Adrenal gland (tissue), 19 donors: ENCODE measurements at places on chromosomes 3 and 15. TPM values are rescaled to one million over a fixed set of nuclear protein-coding genes. Genes with fewer than 3 reads are reported as not detected.

The TAGLN3 gene
- 52.1 TPM for polyA plus RNA-seq

The TTLL13 gene
- polyA plus RNA-seq = 1.9 TPM

DNA sequence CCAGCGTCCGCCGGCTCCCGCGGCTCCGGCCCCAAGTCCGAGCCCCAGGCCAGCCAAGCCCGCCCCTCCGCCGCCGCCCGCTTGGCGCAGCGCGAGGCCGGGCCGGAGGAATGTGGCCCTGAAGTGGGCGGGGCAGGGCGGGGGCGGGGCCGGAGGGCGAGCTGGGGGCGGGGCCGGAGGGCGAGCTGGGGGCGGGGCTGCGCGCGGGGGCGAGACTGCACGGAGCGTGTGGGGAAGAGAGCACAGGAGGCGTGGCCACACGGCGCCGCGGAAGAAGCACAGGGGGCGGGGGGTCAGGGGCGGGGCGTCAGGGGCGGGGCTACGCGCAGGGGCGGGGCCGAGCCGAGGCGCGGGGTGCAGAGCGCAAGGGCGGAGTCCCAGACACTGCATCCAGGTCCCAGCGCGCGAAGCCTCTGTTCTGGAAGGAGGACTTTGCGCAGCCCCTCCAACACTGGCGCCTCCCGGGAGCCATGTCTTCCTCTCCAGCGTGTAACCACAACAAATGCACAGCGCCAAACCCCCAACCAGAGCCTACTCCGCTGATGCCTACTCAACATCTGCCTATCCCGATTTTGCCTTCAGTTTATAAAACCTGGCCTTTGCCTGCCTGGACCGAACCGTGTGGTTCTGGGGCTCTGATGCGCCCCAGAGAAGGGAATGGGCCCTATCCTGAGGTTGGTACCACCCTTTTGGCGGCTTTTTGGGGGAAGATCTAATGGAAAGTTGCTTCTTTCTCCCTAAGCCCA lies 105.5 kb downstream of the IQSEC1 start:
- no peaks in the 10 kb centered on the region for H3K27me3 ChIP-seq
- peak overlapping the region; percentile 88 for H3K4me3 ChIP-seq
- DNase-seq = peak; percentile 91
- H3K27ac ChIP-seq = peak overlapping the region; percentile 80

DNA sequence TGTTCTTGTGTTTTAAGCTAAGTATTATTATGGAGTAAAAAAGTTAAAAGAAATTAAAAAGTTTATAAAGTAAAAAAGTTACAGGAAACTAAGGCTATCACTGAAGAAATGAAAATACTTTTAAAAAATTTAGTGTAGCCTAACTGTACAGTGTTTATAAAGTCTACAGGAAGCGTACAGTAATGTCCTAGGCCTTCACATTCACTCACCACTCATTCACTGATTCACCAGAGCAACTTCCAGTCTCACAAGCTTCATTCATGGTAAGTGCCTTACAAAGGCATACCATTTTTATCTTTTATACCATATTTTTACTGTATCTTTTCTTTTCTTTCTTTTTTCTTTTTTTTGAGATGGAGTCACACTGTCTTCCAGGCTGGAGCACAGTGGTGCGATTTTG lies 40.7 kb upstream of the SCN5A start:
- no peak overlapping the region for H3K4me3 ChIP-seq
- no peaks in the 10 kb centered on the region for H3K36me3 ChIP-seq
- no peaks in the 10 kb centered on the region for H3K4me1 ChIP-seq
- no peak for DNase-seq
- H3K27ac ChIP-seq = no peak overlapping the region
- H3K27me3 ChIP-seq = no peaks in the 10 kb centered on the region

- H3K27ac ChIP-seq = no peak overlapping the region
- no peak overlapping the region for H3K4me3 ChIP-seq
- H3K4me1 ChIP-seq = no peaks in the 10 kb centered on the region
- DNase-seq = no peak
These were observed 59.9 kb downstream of the CFAP20DC start for GRCh38 chr3:58989955-58990354.

DNA sequence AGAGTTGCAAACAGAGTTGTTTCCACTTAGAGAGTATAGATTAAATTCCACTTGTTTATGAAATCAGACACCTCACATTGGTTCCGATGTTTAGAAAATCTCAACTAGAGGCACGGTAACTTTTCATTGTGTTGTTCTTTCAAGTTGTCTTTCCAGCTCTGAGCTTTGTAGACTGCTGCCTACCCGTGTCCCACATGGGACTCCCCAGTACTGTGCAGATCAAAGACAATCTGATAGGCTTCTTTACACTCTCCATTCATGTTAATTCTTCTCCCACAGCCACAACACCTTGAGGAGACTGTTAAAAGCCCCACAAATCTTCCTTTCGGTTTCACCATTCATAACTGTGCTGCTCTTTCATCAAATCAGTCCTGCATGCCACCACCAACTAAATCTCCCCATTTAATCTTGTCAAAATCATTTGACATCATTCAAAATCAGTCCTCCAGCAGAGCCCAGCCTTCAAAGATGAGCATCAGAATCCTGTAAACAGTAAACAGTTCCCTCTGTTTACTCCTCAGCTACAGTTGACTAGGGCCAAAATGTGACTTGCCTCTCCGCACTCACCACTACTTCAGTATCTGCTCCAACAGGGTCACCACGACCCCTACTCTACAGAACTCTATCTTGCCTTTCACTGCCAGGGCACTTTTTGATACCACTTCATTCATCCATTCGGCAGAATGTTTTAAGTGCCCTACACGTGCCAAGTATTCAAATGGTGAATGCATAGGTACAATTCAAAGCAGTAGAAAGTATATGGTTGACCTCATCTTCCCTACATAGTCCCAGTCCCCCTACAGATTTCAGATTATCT lies 8.3 kb downstream of the ANXA2 start:
- no peaks in the 10 kb centered on the region for H3K27me3 ChIP-seq
- no peaks in the 10 kb centered on the region for H3K36me3 ChIP-seq
- no peak for DNase-seq
- no peak overlapping the region for H3K27ac ChIP-seq
- H3K4me1 ChIP-seq = peaks cover 63% of the 10 kb centered on the region

DNA sequence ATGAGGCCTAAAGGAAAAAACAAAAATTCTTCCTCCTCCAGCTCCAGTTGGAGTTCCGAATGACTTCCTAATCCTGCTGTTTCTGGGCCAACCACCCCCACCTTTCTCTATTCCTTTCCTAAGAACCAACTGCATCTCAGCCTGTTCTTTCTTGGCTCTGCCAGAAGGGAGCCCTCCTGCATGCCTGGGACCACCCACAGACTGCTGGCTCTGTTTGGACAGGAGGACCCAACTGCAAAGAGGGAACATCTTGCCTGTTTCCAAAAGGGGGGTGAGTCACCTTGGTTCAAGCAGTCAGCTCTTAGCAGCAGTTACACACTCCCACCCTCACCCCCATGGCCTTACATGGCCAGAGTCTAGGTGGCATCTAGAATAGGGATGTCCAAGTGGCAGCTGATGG lies 116.0 kb upstream of the PRICKLE2 start:
- no peak overlapping the region for H3K4me3 ChIP-seq
- DNase-seq = no peak
- peaks cover 2% of the 10 kb centered on the region for H3K4me1 ChIP-seq
- no peaks in the 10 kb centered on the region for H3K36me3 ChIP-seq
- H3K27ac ChIP-seq = no peak overlapping the region
- no peaks in the 10 kb centered on the region for H3K27me3 ChIP-seq

- H3K36me3 ChIP-seq = no peaks in the 10 kb centered on the region
- no peak overlapping the region for H3K27ac ChIP-seq
- H3K4me1 ChIP-seq = no peaks in the 10 kb centered on the region
- DNase-seq = no peak
These were observed 95.0 kb downstream of the MYLK start for GRCh38 chr3:123789160-123789559.

- DNase-seq = no peak
- H3K4me1 ChIP-seq = no peaks in the 10 kb centered on the region
- H3K27ac ChIP-seq = no peak overlapping the region
These were observed 13.9 kb downstream of the CLSTN2 start for GRCh38 chr3:139948898-139949297.

DNA sequence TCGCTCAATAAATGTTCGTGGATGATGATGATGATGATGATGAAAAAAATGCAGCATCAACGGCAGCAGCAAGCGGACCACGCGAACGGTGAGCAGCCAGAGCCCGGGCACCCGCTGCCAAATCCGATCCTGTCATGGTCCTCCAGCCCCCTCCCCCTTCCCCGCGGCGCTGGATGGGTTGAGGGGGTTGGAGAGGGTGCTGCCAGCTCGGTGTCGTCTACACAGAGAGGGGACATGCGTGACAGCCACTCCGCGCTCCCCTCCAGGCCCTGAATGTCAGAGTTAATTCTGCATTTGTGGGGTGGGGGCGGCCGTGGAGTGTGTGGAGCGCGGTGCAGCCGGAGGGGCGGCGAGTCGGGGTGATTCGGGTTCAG lies 722 bp downstream of the CACNA1D start:
- DNase-seq = no peak
- no peaks in the 10 kb centered on the region for H3K36me3 ChIP-seq
- no peaks in the 10 kb centered on the region for H3K27me3 ChIP-seq
- H3K4me1 ChIP-seq = peaks cover 50% of the 10 kb centered on the region
- H3K4me3 ChIP-seq = peak overlapping the region; percentile 42

GRCh38 chr3:127467391-127467790 lies 123.1 kb downstream of the TPRA1 start:
- H3K27me3 ChIP-seq = no peaks in the 10 kb centered on the region
- no peak overlapping the region for H3K4me3 ChIP-seq
- H3K27ac ChIP-seq = no peak overlapping the region
- H3K4me1 ChIP-seq = no peaks in the 10 kb centered on the region

DNA sequence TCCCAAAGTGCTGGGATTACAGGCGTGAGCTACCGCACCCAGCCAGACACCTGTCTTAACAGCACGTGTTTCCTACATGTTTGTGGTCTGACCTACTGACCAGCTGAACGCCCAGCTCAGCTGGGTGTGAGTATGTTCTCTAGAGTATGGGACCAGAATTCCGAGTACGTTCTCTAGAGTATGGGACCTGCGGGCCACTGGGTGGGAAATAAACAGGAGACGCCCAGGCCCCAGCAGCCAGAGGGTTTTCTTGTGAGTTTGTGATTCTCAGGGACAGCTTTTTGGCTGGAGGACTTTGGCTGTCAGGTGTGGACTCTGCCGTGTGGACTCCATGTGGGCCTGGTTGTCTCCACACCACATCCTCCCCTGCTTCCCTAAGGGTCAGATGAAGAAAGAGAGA lies 87.3 kb downstream of the CHRD start:
- H3K27me3 ChIP-seq = no peaks in the 10 kb centered on the region
- H3K27ac ChIP-seq = no peak overlapping the region
- H3K36me3 ChIP-seq = no peaks in the 10 kb centered on the region
- no peaks in the 10 kb centered on the region for H3K4me1 ChIP-seq

DNA sequence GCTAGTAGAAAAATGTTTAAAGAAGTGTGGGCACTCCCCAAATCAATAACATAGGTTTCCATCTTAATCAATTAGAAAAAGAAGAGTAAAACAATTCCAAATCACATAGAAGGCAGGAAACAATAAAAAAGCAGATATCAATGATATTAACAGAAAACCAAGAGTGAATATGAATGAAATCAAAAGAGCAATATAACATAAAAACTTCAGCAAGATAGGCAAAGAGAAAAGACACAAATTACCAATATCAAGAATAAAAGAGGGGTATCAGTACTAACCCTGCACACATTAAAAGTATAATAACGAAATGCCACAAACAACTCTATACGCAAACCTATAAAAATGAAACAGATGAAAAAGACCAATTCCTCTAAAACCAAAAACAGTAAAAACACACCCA lies 19.6 kb downstream of the DMXL2 start:
- H3K4me3 ChIP-seq = no peak overlapping the region
- H3K27me3 ChIP-seq = no peaks in the 10 kb centered on the region
- H3K36me3 ChIP-seq = no peaks in the 10 kb centered on the region
- no peak overlapping the region for H3K27ac ChIP-seq
